Mesenteric fat pad (tissue), 1 donor: ENCODE measurements at places on chromosomes 12 and 14. TPM values are rescaled to one million over a fixed set of nuclear protein-coding genes. Genes with fewer than 3 reads are reported as not detected.
A peak's percentile ranks its signal among the peaks of the same experiment; 100 is the strongest.

DNA sequence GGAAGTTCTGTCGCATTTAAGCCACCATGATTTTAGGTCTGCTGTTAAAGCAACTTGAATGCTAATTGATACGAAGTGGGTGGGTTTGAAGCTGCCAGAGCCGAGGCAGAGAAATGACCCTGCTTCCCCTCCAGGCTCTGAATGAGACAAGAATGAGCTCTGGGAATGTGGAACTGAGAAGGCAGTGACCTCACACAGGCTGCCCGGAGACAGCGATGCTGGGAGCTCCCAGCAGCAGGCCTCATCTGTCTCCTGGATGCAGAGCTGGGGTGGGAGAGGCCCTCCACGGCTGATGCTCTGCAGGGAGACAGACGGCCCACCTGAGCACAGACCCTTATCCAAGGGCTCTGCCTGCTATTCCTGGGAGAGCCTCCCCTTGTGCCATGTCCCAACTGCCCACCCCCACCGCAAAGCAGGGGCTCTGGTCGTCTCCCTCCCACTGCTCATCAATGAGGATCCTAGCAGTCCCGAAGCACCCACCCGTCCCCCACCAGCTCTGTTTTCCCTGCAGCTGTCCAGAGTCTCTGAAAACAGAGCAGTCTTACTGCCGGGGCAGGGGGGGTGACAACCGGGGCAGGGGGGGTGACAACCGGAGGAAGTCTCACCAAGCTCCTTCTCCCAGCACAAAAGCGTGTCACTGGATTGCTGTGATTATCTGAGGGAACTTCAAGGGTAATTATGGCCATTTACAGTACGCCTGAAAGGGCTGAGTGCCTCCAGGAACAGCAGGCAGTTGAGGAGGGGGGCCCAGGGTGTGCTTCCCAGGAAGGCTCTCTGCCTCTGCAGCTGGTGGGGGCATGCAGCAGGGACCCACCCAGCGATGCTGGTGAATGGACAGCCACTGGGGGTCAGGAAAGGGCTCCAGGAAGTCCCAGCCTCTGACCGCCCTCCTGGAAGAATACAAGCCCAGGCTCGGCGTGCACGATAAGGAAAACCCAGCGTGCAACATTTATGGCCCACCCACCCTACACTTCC, 67.8 kb downstream of the CHGA start:
- DNase-seq, result no peak

- DNase-seq, result peak; percentile 82
These were observed 458 bp upstream of the HOXC4 start for GRCh38 chr12:54053003-54053750.

The HCAR2 gene
- total RNA-seq, result 33.6 TPM

DNA sequence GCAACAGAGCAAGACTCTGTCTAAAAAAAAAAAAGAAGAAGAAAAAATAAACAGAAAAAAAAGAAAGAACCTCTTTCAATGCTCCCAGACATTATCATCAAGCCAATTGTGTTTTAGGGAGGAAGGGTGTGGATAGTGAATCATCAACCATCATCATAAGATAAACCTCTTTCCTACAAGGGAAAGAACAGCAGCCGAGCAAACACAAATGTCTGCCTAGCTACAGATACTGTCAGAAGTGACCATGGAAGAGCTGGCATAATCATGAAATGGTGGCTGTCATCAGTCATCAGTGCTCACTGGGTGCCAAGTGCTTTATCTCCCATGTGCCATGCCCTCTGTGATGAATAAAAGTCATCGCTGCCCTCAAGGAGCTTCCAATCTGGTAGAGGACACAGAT, 46.6 kb downstream of the SLC17A8 start:
- DNase-seq, result no peak

The TMTC1 gene
- 107 TPM for total RNA-seq

The TTC5 gene
- total RNA-seq, result 11.1 TPM

DNA sequence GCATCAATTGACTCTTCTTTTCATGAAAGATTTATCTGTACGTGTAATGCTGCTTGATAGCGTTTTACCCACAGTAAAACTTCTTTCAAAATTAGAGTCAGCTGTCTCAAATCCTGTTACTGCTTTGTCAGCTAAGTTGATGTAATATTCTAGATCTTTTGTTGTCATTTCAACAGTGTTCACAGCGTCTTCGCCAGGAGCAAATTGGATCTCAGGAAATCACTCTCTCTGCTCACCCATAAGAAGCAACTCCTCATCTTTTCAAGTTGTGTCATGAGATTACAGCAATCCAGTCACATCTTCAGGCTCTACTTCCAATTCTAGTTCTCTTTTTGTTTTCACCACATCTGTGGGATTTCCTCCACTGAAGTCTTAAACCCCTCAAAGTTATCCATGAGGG, 9.5 kb downstream of the PCNX1 start:
- DNase-seq, result no peak
